ENCODE measurements at places on chromosomes 11 and 22.

DNA sequence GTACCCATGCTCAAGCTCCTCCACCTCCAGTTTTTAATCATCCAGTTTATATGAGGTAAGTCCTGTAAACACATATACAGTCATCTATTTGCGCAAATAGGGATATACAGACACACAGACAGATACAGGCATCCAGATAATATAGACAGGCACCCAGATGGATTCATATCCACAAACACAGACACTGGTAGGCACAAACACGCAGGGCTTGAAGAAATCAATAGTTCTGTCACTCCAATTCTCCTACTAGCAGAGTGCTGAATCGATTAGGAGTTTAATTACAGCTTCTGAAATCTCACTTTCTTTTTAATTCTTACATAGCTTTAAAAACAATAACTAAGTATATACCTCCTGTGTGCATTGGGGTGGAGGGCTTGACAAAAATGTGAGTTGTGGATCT is 56.0 kb downstream of the INSC start:
- DNase-seq: no peak

DNA sequence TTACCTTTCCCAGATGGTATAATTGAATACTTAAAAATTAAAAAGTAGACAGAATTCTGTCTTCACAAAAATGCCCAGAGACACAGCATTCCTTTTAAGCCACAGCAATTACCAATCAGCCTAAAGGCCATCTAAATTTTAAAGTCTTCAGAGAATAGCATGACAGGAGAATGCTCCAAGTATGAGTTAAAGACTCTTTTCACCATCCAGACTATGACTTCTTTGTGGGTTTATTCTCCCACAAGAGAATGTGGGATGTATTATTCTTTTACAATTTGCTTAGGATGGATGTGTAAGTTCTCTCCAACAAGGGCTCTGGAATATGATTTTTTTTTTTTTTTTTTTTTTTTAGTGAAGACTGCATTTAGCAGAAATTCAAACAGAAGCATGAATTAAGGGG is 249.9 kb downstream of the TTC28 start:
- DNase-seq: no peak

DNA sequence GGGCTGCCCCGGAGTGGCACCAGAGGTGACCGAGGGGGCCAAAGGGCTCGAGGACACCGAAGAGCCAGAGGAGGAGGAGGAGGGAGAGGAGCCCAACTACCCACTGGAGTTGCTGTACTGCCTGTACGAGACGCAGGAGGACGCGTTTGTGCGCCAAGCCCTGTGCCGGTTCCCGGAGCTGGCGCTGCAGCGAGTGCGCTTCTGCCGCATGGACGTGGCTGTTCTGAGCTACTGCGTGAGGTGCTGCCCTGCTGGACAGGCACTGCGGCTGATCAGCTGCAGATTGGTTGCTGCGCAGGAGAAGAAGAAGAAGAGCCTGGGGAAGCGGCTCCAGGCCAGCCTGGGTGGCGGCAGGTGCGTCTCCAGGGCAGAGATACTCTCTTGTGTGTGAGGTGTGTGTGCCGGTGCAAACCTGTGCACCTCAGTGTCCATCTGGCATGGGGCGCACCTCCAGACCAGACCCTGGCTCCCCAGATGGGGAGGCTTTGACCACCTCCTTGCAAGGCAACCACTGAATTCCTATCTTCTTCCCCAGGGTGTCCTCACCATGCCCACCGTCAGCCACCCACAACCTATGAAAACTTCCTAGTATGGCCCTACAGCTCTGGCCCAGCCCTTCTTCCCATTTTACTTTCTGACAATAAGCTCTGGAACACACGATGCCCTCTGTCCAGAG is 3.4 kb downstream of the NLRP6 start:
- no peak for DNase-seq

DNA sequence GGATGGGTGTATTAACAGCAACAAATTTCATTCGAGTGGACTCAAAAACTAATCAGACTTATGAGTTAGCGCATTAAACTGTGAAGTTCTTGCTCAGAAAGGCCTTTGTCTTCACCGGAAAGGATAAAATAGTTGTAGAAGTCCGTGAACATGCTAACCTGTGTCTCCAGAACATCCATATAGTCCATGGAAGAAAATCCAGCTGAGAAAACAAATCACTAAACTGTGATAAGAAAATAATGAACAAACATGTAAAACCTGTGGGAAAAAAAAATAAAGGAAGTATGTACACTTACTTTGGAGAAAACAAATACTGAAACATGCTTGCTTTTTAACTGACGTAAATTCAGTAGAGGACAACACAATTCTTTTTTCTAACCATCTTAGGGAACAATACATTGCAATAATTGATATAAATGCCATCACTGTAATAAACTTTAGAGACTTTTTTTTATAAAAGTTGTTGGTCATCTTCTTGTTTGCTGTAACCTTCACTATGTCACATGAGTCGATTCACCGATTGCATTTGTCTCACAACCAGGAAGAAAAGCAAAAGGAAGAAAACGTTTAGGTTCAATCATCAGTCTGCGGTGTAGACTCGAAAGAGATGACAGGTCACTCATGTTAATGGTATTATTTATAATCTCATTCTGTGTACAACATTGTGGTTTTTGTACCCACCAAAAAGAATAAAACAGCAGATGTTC is 41.9 kb downstream of the MSANTD4 start:
- DNase-seq: no peak

- DNase-seq: no peak
Measured at GRCh38 chr11:110453684-110454354, 24.1 kb downstream of the FDX1 start.

Data from stimulated activated CD4-positive, alpha-beta T cell treated with anti-CD3 and anti-CD28 coated beads, TNF-alpha, amount 100 ng/mL, for 48 hours (primary cell).